Activated CD4-positive, alpha-beta T cell treated with anti-CD3 and anti-CD28 coated beads for 36 hours (primary cell): ENCODE measurements at places on chromosomes 6 and 20.

GRCh38 chr6:122752459-122752858 lies 27.1 kb upstream of the FABP7 start:
- DNase-seq = no peak

DNA sequence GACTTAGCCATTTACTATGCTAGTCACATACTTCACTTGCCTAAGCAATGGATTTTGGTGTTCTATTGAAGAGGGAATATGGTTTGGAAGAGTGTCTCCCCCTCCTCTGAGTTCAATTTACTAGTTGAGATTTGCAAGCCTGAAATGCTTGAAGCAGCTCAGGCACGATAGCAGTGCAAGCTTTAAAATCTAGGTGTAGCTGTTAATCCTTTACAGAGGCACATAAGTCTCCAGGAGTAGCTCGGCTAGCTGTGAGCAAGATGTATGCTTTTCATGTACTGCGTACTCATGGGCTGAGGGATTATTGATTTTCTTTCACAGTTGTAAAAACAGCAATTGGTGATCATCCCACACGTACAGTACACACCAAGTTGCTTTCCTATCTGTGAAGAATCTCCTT lies 726 bp downstream of the FLRT3 start:
- no peak for DNase-seq

DNA sequence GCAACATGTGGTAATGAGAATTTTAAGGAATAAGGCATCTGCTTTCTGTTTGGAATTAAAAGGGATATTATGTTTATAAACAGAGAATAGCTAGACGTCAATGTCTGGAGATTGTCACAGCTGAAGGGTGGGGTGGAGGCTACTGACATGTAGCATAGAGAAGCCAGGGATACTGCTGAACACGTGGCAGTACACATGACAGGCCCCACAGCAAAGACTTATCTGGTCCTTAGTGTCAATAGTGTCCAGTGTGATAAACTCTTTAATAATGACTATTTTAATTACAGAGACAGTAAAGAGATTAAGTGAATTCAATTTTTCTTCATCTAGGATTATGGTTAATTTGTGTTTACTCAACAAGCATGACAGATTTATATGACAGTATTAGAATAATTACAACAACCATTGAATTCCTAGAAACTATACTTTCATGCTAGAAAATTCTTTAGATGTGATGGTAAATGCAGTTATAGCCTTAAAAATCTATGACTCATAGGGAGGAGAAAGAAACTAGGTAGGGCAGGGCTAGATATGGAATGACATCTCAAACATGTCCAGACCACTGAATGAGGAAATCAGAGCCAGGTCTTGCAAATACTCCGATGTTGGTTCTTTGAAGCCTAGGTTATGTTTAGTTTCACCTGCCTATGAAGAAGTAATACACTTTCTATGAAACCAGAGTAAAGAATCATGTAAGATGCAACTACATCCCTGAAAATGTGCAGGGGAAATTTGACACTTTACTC lies 399.5 kb downstream of the PHF3 start:
- no peak for DNase-seq

GRCh38 chr6:14950103-14950969 lies 295.5 kb upstream of the JARID2 start:
- DNase-seq = no peak

- DNase-seq = no peak
Measured at GRCh38 chr20:57124800-57125517, 141.5 kb downstream of the BMP7 start.

DNA sequence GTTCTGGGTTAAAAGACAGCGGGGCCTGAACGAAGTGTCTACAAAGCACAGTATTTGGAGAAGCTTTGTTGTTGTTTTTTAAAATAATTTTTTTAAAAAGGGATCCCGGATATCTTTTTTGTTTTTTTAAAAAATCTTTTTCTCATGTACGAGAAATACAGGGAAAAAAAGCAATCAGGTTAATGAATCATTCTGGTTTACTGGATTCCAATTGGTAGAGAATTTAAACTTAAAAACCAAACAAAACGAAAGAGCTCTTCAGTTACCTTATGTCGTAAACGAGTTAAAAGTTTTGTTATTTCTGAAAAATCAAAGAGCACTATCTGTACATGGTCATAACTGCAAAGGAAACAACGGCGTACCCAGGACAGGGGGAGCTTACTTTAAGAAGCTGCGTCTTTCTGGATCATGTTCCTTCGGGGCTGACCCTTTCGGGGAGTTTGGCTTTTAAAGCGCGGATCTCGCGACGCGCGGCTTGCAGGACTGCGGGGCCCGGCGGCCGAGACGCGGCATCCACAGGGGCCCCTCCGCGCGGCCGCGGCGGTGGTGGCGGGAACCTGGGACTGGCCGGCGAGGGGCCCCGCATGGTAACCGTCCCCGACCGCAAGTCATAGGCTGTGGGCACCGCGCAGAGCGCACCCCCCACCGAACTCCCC lies 927 bp downstream of the IL20RA start:
- DNase-seq = peak; percentile 33

DNA sequence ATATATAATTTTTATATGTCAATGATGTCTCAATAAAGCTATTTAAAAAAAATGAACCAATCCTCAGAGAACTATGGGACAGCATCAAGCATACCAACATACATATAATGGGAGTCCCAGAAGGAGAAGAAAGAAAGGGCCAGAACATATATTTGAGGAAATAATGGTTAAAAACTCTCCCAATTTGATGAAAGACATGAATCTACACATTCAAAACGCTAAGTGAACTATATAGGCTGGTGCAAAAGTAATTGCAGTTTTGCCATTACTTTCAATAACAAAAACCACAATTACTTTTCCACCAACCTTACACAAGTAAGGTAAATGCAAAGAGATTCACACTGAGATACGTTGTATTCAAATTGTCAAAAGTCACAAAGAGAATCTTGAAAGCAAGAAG lies 43.4 kb downstream of the ZNF133 start:
- DNase-seq = no peak

GRCh38 chr6:125258651-125259353 lies 43.0 kb downstream of the HDDC2 start:
- no peak for DNase-seq

- DNase-seq = no peak
Measured at GRCh38 chr20:33648396-33649004, 13.6 kb upstream of the C20orf144 start.

DNA sequence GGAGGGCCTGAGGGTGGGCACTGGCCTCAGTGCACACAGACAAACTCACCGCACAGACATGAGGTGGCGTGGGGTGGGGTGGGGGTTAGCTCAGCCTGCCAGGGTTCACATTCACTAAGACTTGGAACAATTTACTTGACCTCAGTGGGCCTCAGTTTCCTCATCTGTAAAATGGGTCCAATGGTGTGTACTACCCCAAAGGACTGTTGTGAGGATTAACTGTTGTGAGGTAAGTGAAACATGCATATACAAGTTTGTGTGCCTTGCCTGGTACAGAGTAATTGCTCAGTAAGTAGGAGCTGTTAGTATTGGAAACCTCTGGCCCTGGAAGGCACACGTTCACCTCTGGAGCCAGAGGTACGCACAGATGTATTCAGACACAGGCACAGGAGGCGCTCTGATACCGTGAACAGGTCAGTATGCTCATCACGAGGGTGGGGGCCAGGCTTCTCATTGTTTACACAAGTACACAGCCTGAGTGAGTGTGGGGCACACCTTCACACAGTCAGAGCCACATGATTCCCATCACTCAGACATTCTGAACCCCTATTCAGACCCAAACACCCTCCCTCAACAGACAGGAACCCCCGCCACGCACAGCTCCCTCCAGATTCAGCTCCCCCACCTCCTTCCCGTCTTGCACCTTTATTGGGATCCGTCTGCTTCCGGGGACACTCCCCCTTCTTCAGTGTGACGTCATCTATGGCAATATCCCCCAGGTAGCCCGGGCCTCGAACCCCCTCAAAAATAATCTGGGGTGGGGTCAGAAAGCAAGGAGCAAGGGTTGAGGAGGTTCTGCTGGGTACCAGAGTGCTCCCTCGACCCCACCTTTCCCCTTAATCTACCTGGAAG lies 59.9 kb downstream of the MDGA1 start:
- DNase-seq = no peak

- no peak for DNase-seq
Measured at GRCh38 chr20:609371-609964, 641 bp downstream of the TCF15 start.

- DNase-seq = peak; percentile 74
Measured at GRCh38 chr6:106125925-106126435, 39.8 kb downstream of the PRDM1 start.

DNA sequence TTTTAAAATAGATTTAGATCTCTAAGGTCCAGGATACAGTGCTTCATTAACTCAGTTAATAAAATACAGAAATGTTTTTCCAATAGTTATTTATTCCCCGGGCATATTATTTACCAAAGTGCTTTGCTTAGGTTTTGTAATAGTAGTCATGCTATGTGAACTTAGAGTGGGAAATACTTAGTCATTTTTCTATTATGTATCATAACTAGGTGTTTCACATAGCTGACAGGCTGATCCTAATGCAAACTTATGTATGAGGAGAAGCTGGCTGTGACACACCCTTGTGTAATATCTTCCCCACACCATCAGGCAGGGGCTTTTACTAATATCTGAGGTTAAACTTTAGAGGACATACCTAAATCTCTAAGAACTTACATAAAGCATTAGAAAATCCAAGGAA lies 277.7 kb upstream of the RIMS1 start:
- no peak for DNase-seq

- DNase-seq = no peak
Measured at GRCh38 chr6:75478929-75479328, 14.7 kb downstream of the FILIP1 start.

DNA sequence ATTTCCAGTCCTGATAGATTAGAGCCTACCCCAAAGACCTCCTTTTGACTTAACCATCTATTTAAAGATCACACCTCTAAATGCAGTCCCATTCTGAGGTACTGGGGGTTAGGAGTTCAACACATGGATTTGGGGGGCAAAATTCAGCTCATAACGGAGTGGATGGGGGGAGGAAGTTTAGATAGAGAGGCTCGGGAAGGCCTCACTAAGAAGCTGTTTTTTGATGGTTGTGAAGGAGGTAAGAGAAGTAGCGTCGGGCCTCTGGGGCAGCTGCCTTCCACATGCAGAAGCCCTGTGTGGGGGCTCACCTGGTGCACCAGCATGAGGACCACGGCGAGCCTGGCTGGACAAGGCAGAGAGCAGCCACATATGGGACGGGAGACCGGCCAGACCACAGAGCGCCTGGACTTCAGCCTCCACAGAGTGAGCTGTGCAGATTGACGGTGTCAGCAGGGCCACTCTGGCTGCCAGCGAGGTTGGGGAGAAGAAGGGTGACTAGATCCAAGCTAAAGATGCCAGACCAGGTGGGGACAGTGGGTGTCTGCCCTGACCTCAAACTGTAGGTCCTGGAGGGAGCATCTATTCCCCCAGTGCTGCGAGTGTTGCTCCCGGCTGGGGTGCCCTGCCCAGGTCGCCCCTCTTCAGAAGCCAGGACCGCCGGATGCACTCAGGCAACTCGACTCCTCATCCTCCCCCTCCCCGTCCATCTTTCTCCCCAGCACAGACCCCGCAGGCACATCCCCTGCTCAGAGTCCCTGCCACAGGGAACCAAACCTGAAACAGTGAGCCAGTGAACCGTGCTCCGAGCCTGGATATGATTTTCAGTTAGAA lies 5.1 kb upstream of the SYNJ2 start:
- no peak for DNase-seq

DNA sequence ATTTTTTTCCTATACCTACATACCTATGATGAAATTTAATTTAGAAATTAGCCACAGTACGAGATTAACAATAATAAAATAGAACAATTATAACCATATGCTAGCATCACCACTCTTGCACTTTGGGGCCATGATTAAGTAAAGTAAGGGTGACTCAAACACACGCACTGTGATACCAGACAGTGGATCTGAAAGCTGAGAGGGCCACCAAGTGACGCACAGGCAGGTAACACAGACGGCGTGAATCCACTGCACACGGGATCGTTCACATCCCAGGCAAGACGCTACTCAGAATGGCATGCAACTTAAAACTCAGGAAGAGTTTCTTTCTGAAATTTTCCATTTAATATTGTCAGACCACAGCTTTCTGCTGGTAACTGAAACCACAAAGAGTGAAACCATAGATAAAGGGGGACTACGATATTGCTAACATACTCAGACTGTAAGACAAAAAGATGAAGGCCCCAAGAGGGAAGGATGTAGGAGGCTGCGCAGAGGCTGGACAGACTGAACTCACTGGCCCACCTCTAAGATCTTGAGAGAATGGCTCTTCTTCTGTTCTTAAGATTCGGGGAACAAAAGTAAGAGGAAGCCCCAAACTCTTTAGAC lies 17.9 kb downstream of the RRBP1 start:
- DNase-seq = peak; percentile 42

- no peak for DNase-seq
Measured at GRCh38 chr6:107419733-107420132, 39.6 kb downstream of the PDSS2 start.

GRCh38 chr6:2862712-2863181 lies 21.1 kb upstream of the SERPINB1 start:
- DNase-seq = peak; percentile 77

GRCh38 chr6:14889611-14890593 lies 356.0 kb upstream of the JARID2 start:
- DNase-seq = no peak

GRCh38 chr20:8128291-8129060 lies 3.6 kb upstream of the PLCB1 start:
- DNase-seq = no peak

GRCh38 chr20:301886-302848 lies 4.8 kb downstream of the ZCCHC3 start:
- peak; percentile 36 for DNase-seq

- no peak for DNase-seq
Measured at GRCh38 chr6:140401761-140402160, 1027.3 kb upstream of the CITED2 start.

DNA sequence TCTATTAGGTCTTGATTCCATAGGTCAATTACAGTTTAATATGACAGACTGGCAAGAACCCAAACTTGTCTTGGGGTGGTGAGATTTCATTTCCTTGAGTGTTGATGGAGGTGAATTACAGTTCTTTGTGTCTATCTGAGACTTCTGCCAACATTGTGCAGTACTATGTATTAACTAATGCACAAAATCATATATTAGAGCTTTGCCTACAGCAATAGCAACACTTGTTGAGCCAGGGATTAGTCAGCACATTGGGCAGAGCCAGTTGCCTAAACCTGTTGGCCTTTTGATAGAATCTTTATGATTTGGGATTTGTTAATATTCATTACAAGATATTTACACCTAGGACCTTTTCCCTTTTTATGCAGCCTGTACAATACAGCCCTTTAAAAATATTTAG lies 135.3 kb upstream of the CENPW start:
- no peak for DNase-seq

DNA sequence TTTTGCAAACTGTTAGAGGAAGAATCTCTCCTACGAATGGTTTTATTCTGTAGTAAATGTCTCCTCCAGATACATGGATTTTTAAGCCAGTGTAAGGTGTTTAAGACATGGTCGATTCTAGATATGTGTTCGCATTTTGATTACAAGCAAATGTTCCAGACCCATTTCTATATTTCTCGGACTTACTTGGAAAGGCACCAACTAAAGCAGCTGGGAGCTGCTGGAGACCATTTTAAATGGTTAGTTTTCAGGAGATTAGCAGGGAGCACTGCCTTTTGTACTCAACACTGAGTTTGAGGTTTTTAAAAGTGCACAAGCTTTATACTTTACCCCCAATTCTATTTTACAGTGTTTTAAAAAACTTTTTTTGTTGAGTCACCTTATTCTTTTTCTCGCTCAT lies 857.0 kb downstream of the KIF16B start:
- DNase-seq = no peak

- DNase-seq = peak; percentile 83
Measured at GRCh38 chr20:31675828-31676608, 38.3 kb downstream of the COX4I2 start.

GRCh38 chr6:55239099-55239498 lies 64.8 kb downstream of the HCRTR2 start:
- no peak for DNase-seq
